ENCODE measurements at places on chromosomes 12 and 14.

GRCh38 chr12:53102883-53103807, at the start of gene SOAT2:
TSS of gene SOAT2 (plus strand) at chr12:53103486. CDS start at chr12:53103578, 92 bp downstream.
- DNase-seq: peak; percentile 42

- DNase-seq: no peak
Observed at GRCh38 chr12:107372229-107372658, 278.9 kb upstream of the CRY1 start.

GRCh38 chr12:116864371-116865160, 16.7 kb downstream of the HRK start:
- no peak for DNase-seq

GRCh38 chr12:108587826-108588225, 10.1 kb downstream of the TMEM119 start:
- DNase-seq: no peak

DNA sequence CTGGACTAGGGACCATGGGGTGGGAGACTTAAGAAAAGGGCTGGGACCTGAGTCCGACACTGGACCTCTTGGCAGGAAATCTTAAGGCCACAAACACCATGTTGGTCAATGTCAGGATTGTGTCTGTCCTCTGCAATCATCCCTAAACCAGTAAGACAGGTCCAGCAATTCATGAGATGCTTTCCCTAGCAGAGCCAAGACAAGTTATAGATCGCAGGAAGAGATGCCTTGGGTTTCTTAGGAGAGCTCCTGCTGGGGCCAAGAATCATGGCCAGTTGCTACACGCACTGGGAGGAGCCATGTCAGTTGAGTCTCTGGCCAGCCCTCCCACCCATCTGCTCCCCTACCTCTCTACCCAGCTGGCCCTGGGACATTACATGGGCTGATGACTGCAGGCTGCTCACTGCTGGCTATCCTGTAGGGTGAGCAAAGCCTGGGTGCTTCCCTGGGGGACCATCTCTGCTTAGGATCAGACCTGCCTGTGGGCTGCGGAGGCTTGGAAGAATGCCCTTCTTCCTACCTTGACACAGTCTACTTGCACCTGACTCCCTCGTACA, 14.2 kb downstream of the PLEKHH1 start:
- no peak for DNase-seq

Measured in stimulated activated CD4-positive, alpha-beta T cell treated with anti-CD3 and anti-CD28 coated beads, Interleukin-2, amount 100 ng/mL, for 24 hours (primary cell).